ENCODE measurements at places on chromosomes 7 and 10.

DNA sequence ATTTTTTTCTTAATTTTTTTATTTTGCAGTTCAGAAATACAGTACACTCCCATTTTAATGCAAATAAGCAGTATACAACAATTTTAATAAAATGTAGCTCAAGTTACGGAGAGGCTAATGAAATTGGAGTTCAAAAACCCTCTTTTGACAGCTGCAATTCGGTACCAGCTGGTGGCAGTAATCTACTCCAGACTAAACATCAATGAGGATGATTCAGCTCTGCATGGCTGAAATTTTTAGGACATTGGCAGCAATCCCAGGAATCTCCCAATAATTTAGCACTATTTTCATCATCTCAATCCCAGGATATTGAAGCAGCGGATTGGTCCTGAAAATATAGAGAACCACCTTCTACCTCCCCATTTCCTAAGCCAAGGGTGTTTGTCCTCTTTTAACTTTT, 278.8 kb downstream of the CACNA2D1 start:
- DNase-seq, result no peak

- DNase-seq, result no peak
Measured at GRCh38 chr10:4947635-4948596, 15.3 kb upstream of the AKR1C1 start.

DNA sequence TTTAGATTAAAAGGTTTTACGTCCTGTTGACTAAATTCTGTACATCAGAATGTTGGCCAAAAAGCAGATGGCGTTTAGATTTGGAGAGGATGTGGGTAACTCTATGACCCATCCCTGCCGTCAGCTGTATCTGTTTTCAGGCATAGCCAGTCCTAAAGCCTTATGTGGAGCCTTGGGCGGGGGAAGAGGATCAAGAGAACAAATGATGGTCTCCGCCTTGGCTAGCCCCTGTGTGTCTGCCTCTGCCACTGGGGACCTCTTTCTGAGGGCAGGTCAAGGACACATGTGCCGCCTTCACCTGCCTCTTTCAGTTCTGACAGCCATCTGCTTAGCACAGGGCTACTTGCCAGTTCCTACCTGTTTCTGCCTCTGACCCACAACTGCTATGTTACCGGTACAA, 24.1 kb downstream of the PDSS1 start:
- peak; percentile 79 for DNase-seq

DNA sequence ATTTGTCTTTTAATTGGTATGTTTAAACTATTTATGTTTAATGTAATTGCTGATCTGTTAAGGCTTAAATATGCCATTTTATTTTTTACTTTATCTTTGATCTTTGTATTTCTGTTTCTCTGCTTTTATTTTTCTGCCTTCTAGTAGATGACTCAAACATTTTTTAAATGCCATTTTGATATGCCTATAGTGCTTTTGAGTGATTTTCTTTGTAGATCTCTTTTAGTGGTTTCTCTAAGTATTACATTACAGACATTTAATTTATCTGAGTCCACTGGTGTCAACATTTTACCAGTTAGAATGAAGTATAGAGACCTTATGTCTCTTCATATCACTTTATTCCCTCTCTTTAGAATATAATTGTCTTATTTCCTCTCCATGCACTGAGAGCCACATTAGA, 32.7 kb downstream of the IL6 start:
- DNase-seq, result no peak

DNA sequence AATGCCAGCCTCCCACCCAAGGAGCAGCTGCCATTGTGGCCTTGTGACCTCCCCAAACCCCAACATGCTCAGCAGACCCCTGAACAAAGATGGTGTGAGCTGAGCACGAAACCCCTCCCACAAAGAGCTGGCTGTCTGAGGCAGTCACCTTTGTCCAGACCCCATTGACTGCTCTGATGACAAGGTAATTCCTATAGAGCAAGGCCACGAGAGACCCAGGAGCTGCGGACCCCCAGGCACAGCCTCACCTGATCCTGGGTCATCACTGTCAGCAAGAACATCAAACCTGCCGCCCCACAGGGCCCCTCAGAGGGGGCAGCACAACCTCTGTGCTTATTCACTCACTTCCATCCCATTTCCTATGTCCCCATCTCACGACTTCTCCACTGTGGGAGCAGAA, 102.6 kb downstream of the CPXM2 start:
- DNase-seq, result no peak

DNA sequence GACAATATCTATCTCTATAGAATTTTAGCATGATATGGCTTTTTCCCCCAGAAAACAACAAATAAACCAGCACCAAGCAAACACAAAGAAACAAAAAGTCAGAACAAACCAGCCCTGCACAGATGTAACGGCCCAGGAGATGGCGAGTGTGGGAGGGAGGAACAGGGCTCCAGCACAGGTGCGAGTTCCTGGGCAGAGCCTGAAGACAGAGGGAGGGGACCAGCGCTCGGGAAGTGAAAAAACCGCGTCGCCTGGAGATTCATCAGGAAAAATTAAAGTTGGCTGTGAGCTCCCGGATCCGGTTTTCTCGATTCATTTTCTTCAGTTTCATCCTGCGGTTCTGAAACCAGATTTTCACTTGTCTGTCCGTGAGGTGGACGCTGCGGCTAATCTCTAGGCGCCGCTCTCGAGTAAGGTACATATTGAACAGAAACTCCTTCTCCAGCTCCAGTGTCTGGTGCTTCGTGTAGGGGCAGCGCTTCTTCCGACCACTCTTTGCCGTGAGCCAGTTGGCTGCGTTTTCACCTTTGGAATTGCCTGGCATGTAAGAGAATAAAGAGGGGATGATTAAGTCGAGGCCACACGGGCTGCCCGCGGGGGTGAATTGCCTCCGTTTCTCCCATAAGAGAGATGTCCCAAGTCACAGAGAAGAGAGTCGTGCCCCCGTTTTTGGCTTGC, 2.3 kb downstream of the HOXA10 start:
- no peak for DNase-seq

DNA sequence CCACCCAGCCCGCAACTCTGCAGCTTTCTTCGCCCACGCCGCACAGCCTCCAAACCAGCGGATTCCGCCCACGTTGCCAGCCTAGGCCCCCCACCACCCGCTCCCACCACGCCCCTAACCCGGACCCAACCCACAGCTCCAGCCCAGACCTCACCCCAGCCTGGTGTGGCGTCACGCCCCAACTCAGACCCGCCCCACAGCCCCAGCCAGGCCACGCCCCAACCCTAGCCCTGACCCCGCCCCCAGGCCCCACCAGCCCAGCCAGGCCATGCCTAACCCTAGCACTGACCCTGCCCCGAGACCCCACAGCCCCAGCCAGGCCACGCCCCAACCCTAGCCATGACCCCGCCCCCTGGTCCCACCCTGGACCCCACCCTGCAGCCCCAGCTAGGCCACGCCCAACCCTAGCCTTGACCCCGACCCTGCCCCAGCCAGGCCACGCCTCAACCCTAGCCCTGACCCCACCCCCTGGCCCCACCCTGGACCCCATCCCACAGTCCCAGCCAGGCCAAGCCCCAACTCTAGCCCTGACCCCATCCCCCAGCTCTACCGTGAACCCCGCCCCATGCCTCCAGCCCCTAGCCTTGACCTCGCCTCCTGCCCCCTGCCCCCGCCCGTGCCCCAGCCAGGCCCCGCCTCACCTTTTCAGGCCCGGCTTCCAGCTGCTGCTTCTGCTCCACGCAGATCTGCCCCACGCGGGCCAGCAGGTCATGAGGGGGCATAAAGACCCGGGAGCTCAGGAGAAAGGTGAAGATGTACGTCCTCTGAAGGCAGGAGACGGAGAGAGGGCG, 64.0 kb downstream of the RASGEF1A start:
- DNase-seq, result peak; percentile 37

DNA sequence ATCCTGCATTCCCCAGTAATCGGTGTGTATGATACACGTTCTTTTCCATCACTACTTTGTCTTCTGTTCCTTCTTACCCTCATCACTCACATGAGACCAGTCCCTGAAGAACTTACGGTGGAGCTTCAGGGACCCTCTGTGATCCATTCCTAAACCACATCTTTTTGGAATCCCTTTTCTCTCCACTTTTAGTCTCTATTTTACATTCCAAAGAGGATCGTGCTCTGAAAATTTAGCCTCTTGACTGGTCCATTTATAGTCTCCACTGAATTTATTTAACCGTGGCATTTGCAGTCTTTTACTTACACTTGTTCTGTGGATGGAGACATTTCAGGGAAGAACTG, 109.1 kb downstream of the NT5C2 start:
- no peak for DNase-seq

- no peak for DNase-seq
Measured at GRCh38 chr10:103507235-103508191, 14.0 kb downstream of the NEURL1 start.

GRCh38 chr7:154738216-154738615, 264.7 kb downstream of the PAXIP1 start:
- no peak for DNase-seq

- DNase-seq, result no peak
Measured at GRCh38 chr7:124856299-124856888, 73.2 kb downstream of the POT1 start.

- DNase-seq, result peak; percentile 15
Measured at GRCh38 chr7:151992375-151992774, 33.1 kb upstream of the GALNT11 start.

- DNase-seq, result no peak
Measured at GRCh38 chr10:28719789-28720436, 42.6 kb downstream of the BAMBI start.

DNA sequence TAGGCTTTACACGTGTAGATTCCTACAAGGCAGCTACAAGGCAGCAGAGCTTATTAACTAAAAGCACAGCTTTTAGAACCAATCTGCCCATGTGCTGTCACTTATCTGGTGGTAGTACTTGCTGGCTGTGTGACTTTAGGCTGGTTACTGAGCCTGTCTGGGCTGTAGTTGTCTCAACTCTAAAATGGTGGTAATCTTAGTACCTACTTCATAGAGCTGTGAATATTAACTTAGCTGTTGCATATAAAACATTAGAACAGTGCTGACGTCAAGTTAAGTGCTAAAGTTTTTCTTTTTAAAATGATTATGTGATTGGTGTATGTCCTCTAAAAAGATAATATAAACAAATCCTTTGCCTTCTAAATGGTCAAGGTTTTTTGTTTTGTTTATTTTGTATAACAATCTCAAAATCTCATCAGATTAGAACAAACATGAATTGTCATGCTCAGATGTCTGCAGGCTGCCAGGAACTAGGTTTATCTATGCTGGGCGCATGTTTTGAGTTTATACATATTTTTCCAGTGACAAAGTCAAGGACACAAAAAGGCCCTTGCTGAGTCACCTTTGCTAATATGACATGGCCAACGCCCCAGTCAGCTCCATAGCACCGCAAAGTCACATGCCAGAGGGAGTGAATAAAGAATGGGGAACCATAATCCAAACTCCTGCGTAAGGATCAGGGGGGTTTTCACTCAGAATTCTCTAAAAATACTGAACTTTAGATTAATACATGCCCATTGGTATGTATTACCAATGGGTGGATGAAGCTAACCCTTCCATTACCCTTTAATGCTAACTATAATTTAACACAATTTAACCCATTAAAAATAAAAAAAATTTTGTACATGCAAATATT, 39.8 kb upstream of the ARL4A start:
- DNase-seq, result no peak

DNA sequence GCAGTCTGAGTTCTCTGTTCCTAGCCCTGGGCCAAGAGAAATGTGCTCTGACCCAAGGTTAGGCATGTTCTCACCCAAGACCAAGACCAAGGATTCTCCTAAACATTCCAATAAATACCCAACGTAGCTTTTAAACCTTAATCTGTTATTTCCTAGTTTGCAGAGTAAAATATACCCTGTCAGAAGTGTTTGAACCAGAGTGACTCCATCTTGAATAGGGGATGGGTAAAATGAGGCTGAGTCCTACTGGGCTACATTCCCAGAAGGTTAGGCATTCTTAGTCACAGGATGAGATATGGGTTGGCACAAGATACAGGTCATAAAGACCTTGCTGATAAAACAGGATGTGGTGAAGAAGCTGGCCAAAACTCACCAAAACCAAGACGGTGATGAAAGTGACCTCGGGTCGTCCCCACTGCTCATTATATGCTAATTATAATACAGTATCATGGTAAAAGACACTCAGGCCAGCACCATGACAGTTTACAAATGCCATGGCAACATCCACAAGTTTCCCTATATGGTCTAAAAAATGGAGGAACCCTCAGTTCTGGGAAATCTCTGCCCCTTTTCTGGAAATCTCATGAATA, 27.7 kb downstream of the PLXNA4 start:
- peak; percentile 7 for DNase-seq

- DNase-seq, result no peak
Measured at GRCh38 chr10:7285522-7286322, 125.1 kb downstream of the SFMBT2 start.

- DNase-seq, result no peak
Measured at GRCh38 chr10:70621503-70622078, 19.1 kb upstream of the PRF1 start.

GRCh38 chr10:119378737-119379067, 163.8 kb downstream of the RGS10 start:
- DNase-seq, result no peak

- DNase-seq, result no peak
Measured at GRCh38 chr7:151032936-151033863, 5.0 kb downstream of the ABCB8 start.

DNA sequence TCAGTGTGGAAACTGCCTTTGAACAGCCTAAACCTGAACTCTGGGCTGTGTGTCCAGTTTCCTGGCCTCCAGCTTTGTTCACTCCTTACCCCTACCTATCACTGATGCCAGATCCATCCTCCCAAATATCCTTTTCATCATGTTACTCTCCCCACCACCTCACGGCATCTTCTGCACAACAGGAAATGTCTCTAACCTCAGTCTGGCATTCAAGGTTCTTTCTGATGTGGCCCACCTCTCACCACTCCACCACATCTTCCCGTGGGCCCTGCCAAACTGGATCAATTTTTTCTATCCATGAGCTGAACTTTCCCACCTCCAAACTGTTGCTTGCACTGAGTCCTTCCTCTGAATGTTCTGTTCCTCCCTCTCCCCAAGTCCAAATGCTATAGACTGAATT, 35.8 kb upstream of the MAP3K8 start:
- DNase-seq, result no peak

GRCh38 chr7:66050337-66050957, 25.2 kb upstream of the ASL start:
- no peak for DNase-seq

DNA sequence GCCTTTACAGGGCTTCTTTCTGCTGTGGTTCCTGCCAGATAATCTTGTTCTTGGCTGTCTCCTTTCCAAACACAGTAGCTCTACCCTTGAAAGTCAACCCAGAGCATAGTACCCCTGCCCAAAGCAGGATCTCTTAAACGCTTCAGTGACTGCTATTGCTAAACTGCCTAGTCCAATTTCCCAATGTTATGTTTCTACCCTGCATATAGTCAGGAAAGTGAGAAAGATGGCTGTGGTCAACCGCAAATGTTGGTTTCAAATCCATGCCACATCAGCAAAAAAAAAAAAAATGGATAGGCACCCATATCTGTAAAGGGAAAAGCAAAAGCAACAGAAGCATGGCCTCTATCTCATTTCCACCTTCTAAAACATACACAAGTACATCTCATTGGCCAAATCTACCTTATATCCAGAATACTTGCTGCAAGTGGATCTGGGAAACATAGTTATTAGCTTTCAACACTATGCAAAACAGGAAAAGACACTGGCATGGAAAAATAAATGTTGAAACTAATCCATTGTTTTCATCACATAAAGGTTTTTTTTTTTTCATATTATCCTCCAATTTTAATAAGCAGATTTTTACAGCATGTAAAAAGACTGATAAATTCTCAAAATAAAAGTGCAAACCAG, 59.8 kb downstream of the DNAJC1 start:
- no peak for DNase-seq

Measured in T-helper 2 cell treated with Interferon-gamma antibody and Interleukin-4, amounts not matched to agents 5 μg/mL and 100 μg/mL, for 36 hours (primary cell).